Glomerular endothelial cell (primary cell): ENCODE measurements at places on chromosomes 2 and 18. TPM values are rescaled to one million over a fixed set of nuclear protein-coding genes. Genes with fewer than 3 reads are reported as not detected.

ANKRD23 gene
- 1.4 and 1.6 TPM in 2 replicates for total RNA-seq

DNA sequence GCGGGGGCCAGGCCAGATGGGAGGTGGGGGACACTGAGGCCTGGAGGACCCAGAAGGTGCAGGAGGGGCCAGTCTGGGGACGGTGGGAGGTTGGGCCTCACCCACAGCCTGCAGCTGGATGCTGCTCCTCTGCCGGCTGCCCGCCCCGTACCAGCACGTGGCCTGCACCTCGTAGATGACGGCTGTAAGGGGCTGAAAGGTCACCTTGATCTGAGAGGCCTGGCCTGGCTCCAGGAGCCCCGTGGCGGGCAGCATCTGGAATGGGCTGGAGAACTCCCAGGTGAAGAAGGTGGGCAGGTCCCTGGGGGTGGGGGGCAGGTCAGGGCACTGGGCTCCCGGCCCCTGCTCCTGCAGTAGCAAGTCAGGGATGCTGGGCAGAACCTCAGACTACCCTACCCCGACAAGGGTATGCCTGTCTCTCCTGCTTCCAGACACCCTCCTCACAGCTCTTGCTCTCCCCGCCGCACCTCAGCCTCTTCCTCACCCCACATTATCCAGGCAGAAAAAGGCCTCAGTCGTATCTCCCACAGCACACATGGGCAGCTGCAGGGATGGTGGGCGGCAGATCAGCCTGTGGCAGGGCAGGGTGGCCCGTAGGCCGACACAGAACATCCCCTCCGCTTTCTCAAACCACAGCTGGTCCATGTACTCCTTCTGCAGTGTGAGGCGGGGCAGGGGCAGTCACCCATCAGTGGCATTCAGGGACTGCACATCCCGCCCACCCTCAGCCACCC lies 10.1 kb downstream of the CFAP65 start:
- DNase-seq, result no peak

DNA sequence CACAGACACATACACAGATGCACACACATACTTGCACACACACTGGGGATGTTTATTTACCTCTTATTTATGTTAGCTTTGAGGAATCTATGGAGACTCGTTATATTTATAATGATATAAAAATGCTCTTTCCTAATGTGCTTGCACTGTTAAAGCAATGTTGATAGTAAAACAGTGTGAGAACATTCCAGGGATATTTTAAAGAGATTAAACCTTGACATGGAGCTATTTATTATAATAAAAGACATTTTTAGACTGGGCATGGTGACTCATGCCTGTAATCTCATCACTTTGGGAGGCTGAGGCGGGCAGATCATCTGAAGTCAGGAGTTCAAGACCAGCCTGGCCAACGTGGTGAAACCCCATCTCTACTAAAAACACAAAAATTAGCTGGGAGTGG lies 557.3 kb upstream of the ZNF804A start:
- DNase-seq, result no peak

CFC1 gene
- total RNA-seq, result not detected in 2 replicates
